T follicular helper cell (primary cell): ENCODE measurements at places on chromosomes 5 and 9.

GRCh38 chr9:29830821-29831220, 2257.5 kb upstream of the C9orf72 start:
- no peak for DNase-seq

DNA sequence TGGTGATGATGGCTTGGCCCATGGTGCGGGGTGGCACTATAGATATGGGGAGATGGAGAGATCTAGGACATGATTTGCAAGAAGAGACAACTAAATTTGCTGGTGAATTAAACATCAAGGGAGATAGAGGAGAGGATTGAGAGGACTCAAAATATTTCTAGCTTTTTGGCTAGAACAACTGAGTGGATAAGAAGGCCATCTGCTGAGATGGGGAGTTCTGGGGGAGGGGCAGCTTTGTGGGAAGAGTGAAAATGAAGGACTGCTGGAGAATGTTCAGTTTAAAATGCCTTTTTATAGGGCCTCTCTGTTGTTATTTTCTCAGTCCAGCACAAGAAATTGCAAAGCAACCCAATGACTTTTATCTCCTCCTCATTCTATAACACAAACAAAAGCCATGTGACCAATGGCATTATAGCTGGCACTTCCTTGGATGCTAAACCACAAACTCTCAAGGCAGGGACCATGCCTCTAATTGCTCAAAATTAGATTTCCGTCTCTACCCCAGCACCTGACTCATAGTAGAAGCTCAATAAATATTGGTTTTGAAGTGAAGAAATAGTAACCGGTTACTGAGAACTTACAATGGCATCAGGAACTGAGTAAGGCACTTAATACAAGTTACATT, 29.8 kb downstream of the JAKMIP2 start:
- no peak for DNase-seq

DNA sequence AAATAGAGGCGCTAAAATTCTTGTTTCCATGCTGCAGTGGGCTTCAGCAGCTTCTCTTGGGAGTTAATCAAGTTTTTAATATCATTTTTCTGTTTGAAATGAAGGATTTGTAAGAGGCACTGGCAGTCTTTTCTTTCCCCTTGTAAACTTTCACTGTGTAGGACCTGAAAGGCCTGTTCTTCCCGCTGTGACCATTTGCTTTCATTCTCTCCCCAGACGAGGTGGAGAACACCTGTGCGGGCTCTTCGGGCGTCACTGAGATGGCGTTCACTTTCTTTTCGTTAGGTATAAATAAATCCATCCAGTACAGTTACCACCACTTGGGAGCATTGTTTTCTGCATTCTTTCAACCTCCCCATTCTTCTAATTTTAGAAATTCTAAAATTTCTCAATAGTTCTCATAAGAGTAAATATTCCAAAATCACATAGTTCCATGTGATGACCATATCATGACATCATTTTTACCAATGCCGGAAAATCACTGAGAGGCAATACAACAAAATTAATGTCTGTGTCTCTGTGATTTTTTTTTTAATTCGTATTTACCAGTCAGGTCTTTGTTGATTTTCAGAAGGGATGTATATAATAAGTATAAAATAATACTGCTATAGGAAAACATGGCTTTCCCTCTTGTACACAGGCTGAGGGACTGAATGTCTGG, 131.7 kb upstream of the ICE1 start:
- DNase-seq = no peak

GRCh38 chr9:121234832-121235161, 33.1 kb upstream of the RAB14 start:
- DNase-seq = no peak

DNA sequence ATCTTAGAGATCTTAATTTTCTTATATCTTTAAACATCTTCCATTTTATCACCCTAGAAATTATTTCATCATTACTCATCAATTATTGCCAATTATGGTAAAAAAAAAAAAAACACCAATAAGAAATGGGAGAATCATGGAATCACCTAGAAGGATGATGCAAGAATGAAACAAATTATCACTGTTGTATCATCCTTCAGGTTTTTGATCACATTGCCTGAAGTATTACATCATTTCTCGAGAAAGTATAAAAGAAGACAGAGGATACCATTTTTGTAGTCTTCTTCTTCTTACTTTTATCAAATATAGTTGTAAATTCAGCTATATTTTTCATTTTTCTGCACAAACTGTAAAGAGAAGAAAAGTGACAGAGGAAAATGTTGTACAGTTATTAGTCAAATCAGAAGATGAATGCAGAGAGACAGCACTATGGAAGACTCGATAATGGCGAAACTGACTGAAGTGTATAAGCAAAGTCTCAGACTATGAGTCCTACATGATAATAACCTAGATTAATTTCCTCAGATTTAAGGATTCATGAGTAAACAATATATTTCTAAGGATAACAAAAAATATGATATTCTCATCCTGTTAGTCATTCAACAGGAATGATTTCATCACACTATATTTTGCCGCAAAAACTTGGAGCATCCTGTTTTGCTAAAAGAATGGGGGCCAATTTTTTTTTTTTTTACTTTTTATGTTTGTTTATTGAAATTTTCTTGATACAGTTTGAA, 5.9 kb upstream of the STC2 start:
- no peak for DNase-seq

GRCh38 chr9:130518943-130519799, 60.2 kb upstream of the FUBP3 start:
- DNase-seq = no peak

- DNase-seq = no peak
Observed at GRCh38 chr9:127300886-127301447, 36.4 kb downstream of the GARNL3 start.

GRCh38 chr9:108655818-108656217, 200.0 kb downstream of the ACTL7B start:
- no peak for DNase-seq

DNA sequence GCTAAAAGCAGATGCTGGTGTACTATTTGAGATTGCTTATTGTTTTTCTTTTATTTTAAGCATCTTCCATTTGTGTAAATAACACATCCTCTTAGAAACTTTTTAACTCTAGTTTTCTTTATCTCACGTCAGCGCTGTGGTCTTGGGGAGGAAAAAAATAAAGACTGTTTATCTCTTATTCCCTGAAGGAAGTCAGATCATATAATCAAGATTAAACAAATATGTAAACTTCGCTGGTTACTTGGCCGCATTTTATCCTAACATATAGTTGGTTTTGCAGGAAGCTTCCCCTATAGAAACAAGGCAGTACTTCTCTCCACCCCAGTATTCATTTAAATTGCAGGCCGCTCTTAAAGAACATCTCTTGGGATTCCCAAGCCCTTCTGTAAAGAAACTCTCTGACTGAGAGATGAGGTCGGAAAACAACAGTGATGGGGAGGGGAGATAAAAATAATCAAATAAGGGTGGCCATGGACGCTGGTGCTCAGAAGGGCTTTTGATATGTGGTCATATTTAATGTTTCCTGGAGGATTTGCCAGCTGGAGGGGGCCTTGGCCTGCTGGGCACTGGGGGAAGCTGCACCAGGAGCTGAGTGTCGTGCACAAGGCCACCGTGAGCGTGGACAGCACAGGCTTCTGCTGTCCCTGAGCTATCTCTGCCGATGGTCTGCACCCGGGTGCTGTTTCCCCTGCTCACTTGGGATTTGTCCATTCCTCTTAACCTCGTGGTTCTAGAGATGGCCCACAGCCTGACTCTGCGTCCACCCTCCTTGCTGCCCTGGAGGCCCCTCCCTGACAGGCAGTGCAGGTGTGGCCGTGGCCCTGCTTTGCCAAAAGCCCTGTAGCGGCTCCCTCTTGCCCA, 23.8 kb downstream of the NEURL1B start:
- DNase-seq = no peak

DNA sequence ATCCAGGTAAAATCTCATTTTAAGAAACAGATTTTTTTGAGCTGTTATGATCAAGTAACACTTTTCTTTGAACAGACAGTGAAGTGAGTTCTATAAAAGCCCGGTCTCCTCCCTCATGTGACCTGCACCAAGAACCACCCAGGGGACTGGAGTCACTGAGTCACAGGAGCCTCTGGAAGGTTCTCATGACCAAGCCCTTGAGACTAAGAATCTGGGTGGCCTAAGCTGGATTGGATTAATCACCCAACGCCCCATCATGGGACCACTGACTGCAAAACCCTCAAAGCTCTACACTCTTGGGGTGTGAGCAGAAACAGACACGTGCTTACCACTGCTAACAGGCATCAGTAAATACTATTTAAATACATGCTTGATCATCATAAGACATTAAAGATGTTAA, 48.4 kb downstream of the SECISBP2 start:
- no peak for DNase-seq

- DNase-seq = no peak
Observed at GRCh38 chr5:175261037-175261436, 182.9 kb downstream of the DRD1 start.

DNA sequence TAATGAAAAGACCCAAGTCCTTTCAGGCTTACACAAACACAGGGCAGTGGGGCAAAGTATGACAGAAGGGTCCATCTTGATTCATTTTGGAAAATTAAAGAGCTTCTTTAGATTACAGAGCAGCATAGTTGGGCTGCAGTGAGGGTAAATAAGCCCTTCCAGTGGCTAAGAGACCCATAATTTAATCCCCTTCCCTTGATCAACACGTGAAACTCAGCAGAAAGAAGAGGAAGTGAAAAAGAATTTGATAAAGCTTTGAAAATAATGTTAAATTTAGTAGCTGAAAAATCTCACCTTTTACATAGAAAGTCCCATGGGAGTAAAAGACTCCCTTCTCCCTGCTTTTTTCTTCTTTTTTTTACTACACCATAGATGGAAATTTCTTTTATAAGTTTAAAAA, 87.6 kb downstream of the FREM1 start:
- no peak for DNase-seq

GRCh38 chr9:94112716-94113465, 28.6 kb downstream of the PTPDC1 start:
- DNase-seq = no peak

- no peak for DNase-seq
Observed at GRCh38 chr5:161697001-161697400, 11.5 kb downstream of the GABRA6 start.

DNA sequence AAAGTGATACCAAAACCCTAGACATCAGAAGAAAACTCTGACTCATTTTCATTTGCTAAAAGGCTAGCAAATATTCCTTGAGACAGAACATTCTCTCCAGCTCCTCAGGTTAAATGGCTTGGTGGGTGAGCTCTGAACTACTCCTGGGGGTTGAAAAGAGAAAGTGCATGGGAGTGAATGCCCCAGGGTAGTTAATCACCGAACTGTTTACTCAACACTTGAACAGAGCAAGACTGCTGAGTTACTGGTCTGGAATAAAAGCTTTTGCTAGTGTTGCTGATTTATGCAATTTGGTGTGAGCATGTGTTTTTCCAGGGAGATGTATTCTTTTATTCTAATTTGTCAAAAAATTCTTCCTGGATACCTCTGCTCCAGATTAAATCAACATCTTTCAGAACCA, 88.3 kb upstream of the PRDM9 start:
- DNase-seq = no peak

- DNase-seq = no peak
Observed at GRCh38 chr5:145908206-145908960, 28.0 kb upstream of the SH3RF2 start.

DNA sequence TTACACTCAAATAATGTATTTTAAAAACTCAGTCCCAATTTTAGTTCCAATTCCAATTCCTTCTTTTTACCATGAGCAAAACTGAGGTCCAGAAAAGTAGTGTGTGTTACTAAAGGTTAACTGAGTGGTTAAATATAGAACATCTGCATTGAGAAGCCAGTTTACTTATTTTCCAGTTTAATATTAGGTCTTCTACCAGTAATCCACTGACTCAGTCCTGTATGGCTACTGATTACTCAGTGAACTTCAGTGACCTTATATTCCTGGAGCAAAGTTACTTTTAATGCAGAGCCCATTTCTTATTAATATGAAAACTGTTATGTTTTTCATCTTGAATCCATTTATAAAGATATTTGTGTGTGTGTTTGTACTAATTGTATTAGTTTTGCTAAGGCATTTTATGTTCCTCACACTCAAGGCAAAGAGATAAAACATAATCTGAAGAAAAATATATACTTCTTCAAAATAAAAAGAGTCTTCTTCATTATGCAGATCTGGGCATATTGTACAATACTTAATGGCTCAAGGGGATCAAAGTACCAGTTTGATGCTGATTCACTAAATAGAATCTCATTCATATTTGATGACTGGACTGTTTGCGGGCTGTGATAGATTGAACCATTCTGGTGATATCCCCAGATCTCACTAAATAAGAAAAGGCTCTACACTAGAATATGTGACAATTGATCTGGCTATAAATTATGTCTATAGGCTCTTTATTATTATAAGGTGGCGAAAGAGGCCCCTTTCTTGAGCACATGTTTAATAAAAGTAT, 60.8 kb downstream of the DMXL1 start:
- DNase-seq = no peak

- DNase-seq = no peak
Observed at GRCh38 chr5:102893942-102894341, 138.8 kb downstream of the PAM start.

DNA sequence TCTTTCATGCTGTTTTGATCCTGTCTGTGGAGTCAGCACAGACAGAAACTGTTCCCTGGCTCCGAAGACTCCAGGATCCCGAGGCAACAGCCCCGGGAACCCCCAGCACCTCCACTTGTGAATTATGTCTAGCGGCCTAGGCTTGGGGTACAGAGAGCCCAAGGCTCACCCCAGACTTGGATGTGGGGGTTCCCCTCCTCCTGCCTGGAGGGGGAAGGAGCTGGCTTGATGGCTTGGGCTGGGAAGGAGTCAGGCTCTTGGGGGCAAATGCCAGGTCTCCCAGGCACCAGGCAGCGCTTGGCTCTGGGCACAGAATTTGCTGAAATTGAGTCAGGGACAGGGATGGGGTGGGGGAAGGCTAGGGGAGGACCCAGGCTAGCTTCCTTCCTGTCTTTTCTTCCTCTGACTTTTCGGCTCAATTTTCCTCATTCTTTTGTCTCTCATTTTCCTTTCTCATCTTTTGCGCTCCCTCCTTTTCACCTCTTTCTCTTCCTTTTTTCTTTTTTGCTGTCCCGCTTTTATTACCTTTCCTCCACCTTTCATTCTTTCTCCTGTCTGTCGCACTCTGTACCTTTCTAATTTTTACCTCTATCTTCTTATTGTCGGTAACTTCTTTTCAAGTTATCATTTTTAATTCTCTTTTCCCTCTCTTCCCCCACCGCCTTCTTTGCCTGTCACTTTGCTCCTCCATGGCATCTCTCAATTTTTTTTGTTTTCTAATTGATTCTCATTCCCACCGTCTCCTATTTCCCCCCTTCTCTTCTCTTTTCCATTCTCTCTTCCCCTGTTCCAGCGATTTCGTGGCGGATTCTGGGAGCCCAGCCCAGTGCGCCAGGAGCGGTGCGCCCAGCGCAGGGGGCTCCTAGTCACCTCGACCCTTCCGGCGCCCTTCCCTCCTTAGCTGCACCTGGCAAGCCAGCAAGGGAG, 10.5 kb downstream of the MSX2 start:
- DNase-seq = no peak
